ENCODE measurements at places on chromosomes 7 and 10. TPM values are rescaled to one million over a fixed set of nuclear protein-coding genes. Genes with fewer than 3 reads are reported as not detected.

The MYL10 gene
- total RNA-seq = not detected

The NPSR1 gene
- total RNA-seq = not detected

The OR2A42 gene
- not detected for total RNA-seq

- no peak for DNase-seq
Measured at GRCh38 chr7:2309889-2310331, 4.3 kb downstream of the SNX8 start.

GRCh38 chr7:134622303-134622995 is 24.2 kb upstream of the BPGM start:
- DNase-seq = no peak

DNA sequence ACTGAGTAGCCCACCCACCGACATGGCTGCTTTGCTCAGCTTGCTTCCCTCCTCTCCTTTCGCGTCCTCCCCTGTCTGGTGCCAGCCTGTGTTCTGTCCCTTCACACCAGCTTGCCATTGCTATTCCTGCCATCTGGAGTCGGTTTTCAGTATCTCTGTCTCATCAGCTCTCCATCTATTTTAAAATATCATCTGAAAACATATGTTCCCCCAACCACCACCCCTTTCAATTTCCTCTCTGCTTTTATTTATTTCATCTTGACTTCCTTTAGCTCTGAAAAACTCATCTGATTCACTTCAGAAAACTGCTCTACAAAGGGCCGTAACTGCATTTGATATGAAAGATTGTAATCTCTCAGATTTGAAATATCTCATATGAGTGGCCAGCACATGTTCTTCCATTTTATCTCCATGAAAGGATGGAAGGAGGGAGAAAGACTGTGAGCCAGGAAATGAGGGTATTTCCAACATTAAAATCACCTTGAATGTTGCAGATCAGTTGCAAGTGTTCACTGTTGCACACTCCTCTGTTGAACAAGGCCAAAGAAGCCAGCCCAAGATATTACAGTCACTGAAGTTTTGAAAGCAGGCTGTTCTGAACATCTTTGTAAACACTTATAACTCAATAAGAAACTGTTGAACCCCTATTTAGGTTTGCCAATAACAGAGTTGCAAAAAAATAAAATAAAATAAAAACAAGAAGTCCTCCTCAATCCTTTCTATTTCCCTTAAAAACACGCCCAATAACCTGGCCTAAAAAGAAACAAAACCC is 202.4 kb upstream of the NEBL start:
- no peak for DNase-seq

- DNase-seq = peak; percentile 39
Measured at GRCh38 chr10:10346390-10347150, 671.1 kb upstream of the CELF2 start.

GRCh38 chr10:116098411-116099022 is 174.5 kb downstream of the GFRA1 start:
- DNase-seq = peak; percentile 47

DNA sequence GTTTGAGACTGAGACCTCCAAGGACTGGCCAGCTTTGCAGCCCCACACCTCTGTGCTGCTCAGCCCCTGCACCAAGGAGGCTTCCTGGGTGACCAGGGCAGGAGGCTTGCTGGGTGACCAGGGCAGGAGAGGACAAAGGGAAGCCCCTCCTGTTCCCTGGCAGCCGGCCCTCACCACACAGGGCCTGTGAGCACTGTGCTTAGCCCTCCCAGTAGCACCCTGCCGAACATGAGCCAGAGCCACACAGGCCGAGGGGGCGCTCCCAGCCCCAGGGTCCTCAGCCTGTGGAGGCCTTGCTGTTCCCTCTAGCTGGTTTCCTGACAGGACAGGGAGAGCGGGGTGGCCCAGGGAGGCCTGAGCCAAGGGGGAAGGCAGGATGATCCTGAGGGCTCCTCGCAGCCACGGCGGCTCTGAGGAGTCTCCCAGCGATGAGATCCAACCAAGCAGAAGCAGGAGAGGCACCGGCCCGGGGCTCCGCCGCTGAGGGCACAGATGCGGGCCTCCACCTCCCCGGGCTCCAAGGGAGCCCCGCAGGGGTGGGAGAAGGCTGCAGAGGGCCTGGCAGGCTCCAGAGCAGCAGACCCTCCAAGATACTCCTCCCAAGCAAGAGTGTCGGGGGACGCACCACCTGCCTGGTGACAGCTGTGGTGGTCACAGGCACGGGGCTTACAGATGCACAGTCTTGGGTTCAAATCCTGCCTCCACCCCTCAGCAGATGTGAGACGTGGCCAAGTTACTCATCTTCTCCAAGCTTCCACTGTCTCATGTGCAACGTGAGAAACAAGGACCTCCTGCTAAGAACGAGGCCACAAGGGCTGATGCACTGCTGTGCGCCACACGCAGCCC is 22.5 kb downstream of the WDR86 start:
- peak; percentile 19 for DNase-seq

DNA sequence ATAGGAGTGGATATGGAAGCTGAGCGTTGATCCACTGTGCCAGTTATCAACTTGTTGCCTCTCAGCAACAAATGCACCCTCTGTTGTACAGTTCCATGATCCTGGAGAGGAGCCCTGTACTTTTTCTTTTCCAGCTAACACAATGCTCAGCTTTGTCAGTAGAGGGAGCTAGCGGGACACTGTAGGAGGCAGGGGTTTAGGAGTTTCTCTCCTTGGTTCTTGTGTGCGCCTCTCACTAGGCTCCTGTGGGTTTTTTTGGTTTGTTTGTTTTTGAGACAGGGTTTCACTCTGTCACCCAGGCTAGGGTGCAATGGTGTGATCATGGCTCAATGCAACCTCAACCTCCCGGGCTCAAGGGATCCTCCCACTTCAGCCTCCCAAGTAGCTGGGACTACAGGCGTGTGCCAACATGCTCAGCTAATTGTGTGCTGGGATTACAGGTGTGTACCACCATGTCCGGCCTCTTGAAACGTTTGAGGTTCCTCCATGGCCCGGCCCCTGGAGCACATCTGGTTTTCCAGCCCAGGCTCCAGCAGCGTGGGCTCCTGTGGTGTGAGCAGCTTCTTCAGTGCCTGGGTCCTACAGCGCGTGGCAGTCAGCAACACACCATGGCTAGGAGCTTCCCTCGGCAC is 12.0 kb upstream of the MARVELD1 start:
- peak; percentile 41 for DNase-seq

DNA sequence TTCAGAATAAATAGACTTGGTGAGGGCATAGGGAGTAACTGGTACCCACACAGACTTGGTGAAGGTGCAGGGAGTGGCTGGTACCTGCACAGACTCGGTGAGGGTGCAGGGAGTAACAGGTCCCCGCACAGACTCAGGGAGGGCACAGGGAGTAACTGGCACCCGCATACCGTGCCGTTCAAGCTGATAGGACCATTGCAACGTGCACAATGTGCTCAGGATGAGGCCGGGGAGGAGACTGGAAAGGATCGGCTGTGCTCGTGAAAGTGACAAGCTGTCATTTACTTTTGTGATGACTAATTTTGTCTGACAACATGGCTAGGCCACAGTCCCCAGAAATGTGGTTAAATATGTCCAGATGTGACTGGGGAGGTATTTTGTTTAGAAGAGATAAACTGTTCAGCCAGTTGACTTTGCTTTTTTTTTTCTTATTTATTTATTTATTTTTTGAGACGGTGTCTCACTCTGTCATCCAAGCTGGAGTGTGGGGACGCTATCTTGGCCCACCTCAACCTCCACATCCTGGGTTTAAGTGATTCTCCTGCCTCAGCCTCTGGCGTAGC is 76.2 kb upstream of the NMT2 start:
- no peak for DNase-seq

DNA sequence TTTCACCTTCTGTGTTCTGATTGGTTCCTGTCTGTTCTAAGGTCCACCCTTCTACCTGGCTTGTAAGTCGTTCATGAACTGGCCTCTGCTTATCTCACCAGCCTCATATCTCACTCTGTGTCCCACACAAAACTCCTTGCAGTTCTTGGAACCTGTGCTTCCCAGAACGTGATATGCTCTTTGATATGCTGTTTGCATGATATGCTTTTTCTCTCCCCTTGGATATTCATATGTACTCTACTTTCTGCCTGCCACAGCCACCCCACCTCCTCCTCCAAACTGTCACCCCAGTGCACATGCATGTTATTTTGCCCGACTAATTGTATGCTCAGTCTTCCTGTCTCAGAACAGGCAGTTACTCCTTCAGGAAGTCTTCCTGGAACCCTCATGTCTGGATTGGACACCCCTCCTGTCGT is 1.9 kb upstream of the ITPRIP start:
- DNase-seq = no peak

GRCh38 chr10:94149702-94150101 is 156.0 kb downstream of the PLCE1 start:
- no peak for DNase-seq

- no peak for DNase-seq
Measured at GRCh38 chr10:28769091-28769604, 91.8 kb downstream of the BAMBI start.

- no peak for DNase-seq
Measured at GRCh38 chr10:317271-317769, 182.1 kb downstream of the ZMYND11 start.

DNA sequence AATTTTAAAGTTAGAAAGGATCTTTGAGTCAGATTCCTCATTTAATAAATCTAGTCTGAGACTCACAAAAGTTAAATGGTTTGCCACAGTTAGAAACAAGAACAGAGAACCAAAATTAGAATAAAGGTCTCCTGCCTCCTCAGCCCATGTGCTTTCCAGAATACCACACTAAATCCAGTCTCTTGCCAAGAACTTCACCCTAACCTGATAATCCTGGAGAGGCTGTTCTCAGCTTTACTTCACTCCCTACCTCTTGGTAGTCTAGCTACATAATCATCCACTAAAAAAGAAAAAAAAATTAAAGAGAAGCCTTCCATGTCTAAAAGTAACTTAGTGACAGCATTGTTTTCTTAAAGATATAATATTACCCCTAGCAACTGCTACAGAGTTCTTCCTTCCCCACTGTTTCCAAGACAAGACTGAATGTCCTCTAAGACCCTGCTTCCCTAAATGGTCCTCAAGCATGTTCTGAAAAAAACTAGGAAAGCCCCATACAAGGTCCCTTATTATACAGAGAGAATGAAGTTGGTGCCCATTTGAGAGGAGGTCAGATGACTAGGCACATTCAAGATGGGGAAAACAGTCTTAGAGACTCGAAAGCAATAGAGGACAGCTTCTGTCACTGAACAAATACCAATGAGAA is 56.8 kb downstream of the ZNF438 start:
- no peak for DNase-seq

DNA sequence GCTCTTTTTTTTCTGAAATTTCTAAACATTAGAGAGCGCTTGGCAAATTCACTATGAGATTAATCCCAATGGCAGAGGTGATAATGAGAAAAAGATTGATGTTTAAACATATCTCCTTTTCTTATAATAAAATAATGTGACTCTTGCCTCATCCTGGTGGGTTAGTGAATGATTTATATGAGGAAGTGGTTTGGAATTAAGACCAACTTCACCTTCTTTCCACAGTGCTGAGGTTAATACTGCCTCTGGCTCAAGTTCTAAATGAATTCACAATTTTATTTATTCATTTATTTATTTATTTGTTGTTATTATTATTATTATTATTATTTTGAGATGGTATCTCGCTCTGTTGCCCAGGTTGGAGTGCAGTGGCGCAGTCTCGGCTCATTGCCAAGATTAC is 40.5 kb upstream of the ADO start:
- DNase-seq = no peak
